ENCODE measurements at places on chromosomes 1 and 21.

DNA sequence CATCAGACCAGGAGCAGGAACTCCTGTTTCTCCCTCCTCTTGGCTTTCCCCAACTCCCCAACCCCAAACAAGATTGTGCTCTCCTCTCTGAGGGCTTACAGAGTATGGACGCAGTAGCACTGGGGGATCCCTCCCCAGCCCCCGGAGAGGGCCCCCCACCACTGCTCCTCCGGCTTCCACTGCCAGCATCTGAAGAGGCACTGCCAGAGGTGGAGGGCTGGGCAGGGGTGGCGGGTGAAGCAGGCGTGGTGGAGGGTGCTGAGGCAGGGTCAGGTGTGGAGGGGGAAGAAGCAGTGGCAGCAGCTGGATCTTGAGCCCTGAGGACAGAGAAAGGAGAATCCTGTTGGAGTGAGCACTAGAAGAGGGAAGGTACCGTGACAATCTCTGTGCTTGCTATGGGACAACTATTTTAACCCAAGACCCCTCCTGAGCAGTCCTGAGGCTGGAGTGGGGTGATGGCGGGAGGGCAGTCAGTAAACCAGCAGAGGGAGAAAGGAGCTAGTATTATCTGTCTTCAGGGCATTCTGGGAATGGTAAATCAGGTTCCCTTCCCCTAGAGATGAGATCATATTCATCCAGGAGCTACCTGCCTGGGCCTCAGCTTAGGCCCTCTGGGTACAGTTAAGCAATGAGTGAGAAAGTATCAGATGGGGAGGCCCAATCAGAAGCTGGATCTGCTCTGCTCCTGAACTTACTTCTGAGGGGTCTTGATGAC, 2.4 kb downstream of the UBQLN4 start:
- no peak for DNase-seq

GRCh38 chr21:45147473-45148315, 73.3 kb downstream of the ADARB1 start:
- no peak for DNase-seq

GRCh38 chr1:184649451-184649888, 105.2 kb downstream of the EDEM3 start:
- no peak for DNase-seq

- no peak for DNase-seq
These were observed 6.1 kb downstream of the CERS2 start for GRCh38 chr1:150968491-150968890.

- no peak for DNase-seq
These were observed 779 bp downstream of the BEND5 start for GRCh38 chr1:48775831-48776392.

DNA sequence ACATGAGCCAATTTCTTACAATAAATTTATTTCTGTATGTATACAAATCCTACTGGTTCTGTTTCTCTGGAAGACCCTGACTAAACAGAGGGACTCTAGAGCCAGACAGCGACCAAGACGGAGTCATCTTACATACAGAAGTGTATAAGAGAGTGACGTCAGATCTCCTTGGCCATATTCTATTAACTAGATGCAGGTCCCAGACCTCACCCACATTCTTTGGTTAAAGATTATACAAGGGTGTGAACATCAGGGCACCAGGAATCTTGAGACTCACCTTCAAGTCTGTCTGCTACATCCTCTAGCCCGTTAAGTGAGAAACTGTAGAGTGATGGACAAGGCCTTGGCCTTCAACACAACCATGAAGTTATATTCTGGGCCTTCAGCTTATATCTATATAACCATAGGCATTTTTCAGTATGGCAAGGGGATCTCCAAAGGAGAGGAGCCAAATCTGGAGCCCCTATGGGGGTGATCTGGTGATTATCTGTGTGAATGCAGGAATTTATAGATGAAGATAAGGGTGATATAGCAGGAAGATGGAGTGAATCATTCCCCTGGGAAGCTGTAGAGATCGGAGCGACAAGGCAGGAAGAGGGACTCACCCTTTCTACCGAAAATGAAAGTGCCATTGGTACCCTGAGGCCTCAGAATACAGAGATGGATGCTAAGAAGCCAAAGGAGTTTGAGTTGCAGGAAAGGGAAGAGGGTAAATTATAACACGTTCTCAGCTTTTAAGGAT, 83.9 kb downstream of the ADAMTS1 start:
- no peak for DNase-seq

- DNase-seq, result no peak
These were observed at the start of gene TINAGL1 for GRCh38 chr1:31576201-31576669. Gene TINAGL1, plus strand, starts transcription at chr1:31576515. Its CDS starts 634 bp downstream, at chr1:31577149.

DNA sequence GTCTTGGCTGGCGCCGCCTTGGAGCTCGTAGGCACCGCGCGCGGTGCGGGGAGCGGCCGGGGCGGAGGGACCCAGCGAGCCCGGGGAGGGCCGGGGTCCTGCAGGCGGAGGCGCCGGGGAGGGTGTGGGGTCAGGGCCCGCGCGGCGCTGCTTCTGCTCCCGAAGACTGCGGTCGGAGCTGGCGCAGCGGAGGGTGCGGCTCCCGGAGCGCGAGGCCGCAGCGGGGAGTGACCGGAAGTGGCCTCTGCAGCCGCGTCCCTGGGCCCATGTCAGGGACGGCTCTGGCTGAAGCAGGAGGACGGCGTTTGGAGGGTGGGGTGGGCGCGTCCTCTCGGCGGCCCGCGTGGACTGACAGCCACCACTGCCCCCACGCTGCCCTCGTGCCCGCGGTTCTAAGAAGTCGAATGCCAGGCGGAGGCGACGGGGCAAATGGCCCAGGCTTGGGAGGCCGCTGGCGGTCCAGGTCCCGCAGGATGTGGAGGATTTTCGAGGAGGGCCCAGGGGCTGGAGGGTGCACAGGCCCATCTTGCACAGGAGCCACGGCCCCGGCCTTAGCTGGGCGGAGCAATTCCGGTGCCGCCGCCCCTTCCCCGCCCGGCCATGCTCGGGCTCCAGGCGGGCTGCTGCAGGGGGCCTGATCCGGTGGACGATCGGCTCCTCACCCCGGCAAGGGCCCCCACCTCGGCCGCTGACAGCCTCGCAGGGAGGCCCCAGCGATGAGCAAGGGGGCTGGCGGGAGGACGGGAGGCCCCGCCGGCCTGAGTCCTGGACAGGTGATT, 7.7 kb upstream of the ZNF669 start:
- DNase-seq, result no peak

- DNase-seq, result no peak
These were observed 7.9 kb upstream of the MATN1 start for GRCh38 chr1:30731109-30731805.

DNA sequence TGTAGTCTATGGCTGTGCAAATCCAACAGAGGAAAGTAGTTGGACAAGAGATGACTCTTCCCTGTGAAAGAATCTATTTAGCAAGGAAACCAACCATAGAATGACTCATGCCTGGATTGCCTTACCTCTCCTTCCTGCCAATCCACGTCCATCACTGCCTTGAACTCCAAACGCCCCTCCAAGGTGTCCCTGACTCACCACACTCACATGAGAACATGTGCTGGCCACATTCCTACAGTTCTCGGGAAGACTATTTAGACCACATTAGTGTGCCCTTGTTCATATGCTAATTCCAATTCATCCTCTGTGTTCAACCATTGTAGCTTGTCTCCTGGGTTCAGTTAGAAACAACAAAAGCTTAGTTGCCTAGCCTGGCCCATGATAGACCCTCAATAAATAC, 157.3 kb downstream of the SLC30A10 start:
- DNase-seq, result peak; percentile 99

- peak; percentile 16 for DNase-seq
These were observed 415.0 kb downstream of the HLX start for GRCh38 chr1:221294242-221294641.

- no peak for DNase-seq
These were observed 18.6 kb upstream of the C1orf105 start for GRCh38 chr1:172401892-172402291.

- no peak for DNase-seq
These were observed 127.1 kb downstream of the HUNK start for GRCh38 chr21:31999810-32000468.

DNA sequence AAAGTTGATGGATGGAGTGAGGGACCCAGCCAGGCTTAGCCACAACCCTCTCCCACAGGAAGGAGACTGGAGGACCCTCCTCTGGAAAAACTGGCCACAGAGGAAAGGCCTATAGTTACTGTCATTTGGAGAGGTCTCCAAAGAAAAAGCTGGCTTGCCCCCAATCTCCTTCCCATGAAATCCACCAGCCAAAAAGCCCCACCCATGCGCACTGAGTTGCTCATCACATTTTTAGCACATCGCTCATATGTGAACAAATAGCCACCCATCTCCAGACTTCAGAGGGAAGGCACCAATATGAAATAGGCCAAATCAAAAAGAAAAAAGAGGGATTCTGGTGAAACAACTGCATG, 36.9 kb upstream of the QSOX1 start:
- no peak for DNase-seq

GRCh38 chr1:236699366-236699765, 13.1 kb downstream of the ACTN2 start:
- no peak for DNase-seq

- DNase-seq, result no peak
These were observed 57.2 kb upstream of the LRRC8D start for GRCh38 chr1:89763649-89763986.

DNA sequence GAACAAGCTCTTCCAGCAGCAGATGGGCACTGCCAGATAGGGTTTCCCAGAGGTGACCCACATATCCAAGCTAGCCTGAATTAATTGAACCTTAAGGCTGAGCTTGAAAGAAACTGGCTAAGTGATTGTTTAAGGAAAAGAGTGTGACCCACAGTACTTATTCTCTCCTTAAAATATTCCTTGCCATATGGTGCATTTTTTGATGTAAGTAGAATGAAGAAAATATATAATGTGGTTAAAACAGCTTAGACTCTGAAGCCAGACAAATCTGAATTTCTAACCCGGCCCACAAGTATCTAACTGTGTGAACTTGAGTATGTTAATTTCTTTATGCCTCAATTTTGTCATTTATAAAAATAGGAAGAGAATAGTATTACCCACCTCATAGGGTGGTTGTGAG, 4.9 kb downstream of the PPP1R8 start:
- no peak for DNase-seq

GRCh38 chr1:153395136-153395685, 4.3 kb upstream of the S100A8 start:
- DNase-seq, result no peak

- no peak for DNase-seq
These were observed 30.1 kb downstream of the OLFML2B start for GRCh38 chr1:161993576-161993975.

GRCh38 chr1:154400381-154400801, 4.8 kb upstream of the IL6R start:
- DNase-seq, result no peak

DNA sequence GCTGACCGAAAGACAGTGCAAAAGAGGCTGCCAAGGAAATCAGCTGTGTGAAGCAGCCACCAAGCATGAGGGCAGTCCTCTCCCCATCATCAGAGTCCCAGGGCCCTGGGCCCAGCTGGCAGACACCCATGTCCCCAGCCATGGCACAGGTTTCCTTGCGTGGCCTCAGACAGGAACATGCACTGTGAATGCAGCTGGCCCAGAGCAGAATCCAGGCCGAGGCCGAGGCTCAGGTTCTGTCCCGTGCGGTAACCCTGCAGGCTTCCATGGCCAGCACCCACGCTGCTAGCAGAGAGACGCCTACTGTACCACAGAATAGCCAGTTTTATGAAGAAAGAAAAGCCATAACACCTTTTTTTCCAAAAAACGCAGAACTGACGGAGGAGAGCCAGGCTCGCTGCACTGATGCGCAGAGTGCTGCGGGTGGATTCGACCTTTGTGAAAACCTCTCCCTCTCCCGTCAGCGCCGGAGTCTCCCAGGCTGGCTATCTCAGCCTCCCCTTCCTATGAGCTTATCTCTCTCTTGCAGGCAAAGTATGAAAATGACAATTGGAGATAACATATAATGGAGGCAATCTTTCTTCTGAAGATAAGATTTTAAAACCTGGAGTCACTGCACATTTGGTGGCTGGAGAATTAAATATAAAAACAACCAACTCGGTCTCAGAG, 106.6 kb downstream of the NPHP4 start:
- DNase-seq, result no peak

GRCh38 chr1:42690477-42691156, 8.4 kb downstream of the YBX1 start:
- no peak for DNase-seq

All from epithelial cell of prostate (primary cell).